ENCODE measurements at places on chromosomes 4 and X.

- no peak for DNase-seq
These were observed 150.1 kb upstream of the MAGEB2 start for GRCh38 chrX:30065226-30065625.

DNA sequence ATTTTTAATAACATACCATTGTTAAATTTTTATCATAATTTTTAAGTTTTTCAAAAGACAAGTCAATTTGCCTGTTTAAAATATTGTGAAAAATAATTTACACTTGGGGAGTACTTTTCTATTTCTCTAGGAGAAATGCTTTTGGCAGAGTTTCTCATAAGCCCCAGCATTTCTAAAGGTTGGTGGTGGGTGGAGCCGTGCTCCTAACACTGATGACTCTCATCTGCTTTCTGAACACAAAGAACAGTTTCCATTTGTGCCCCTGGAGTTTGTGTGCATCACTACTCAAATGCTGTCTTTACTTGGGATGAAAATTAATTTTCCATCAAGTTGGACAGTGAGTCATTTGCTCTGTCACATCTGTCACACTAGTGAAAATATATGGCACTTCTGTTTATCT lies 57.6 kb downstream of the TNIP2 start:
- no peak for DNase-seq

- DNase-seq, result no peak
These were observed 13.6 kb upstream of the BOD1L1 start for GRCh38 chr4:13641084-13641483.

DNA sequence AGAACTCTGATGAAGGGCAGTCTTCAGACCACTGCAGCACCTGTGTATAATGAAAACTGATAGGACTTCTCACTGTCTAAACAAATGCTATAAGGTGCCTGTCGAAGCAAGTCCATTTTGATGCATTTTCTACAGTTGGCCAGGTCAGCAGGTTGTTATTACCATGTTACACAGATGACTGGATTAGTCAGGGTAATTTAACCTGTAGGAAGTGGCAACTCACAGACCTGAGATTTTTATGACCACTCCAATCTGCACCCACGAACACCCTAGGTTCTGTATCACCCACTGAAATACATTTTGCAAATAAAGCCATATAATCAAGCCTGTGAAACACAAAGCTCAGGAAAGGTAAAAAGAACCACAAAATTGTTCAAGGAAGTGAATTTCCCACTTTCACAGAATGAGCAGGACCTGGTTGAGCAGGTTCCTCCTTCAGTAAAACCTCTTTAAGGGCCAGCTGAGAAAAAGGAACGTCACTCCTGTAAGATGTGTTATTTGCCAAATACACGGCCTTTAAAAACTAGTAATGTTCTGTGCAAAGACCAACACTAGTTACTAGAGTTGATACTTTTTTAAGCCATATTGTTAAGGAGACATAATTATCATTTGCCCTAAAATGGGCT lies 12.7 kb downstream of the MAML3 start:
- no peak for DNase-seq

DNA sequence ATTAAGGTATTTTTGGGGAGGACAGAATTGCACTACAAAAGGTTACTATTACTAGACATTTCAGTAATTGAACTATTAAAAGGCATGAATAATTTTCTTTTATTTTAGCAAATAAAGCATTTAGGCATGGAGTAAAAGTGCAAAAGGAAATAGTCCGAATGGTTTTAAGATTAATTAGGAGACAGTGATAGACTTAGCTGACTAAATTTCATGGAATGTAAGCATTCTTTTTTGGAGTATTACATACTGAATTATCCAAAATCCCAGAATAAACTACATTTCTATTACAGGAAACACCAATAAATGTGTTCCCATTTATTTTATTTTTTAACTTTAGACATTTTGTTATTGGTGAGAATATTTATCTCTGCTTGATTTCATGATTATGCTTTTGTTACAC lies 30.7 kb upstream of the MAP9 start:
- DNase-seq, result no peak

GRCh38 chrX:30577362-30577991 lies at the start of gene TASL:
TASL (minus strand) TSS chrX:30577766; CDS start chrX:30560355, 17,411 bp downstream.
- peak; percentile 88 for DNase-seq

GRCh38 chrX:100964362-100964761 lies 5.1 kb upstream of the ARL13A start:
- DNase-seq, result no peak

GRCh38 chr4:5626913-5627312 lies 81.4 kb downstream of the EVC2 start:
- no peak for DNase-seq

GRCh38 chrX:10665681-10666080 lies 45.3 kb upstream of the MID1 start:
- DNase-seq, result no peak

GRCh38 chrX:105725228-105725627 lies 97.1 kb upstream of the NRK start:
- no peak for DNase-seq

GRCh38 chrX:21590012-21590776 lies 67.9 kb downstream of the KLHL34 start:
- DNase-seq, result no peak

- no peak for DNase-seq
These were observed 61.3 kb upstream of the KDR start for GRCh38 chr4:55186700-55187099.

DNA sequence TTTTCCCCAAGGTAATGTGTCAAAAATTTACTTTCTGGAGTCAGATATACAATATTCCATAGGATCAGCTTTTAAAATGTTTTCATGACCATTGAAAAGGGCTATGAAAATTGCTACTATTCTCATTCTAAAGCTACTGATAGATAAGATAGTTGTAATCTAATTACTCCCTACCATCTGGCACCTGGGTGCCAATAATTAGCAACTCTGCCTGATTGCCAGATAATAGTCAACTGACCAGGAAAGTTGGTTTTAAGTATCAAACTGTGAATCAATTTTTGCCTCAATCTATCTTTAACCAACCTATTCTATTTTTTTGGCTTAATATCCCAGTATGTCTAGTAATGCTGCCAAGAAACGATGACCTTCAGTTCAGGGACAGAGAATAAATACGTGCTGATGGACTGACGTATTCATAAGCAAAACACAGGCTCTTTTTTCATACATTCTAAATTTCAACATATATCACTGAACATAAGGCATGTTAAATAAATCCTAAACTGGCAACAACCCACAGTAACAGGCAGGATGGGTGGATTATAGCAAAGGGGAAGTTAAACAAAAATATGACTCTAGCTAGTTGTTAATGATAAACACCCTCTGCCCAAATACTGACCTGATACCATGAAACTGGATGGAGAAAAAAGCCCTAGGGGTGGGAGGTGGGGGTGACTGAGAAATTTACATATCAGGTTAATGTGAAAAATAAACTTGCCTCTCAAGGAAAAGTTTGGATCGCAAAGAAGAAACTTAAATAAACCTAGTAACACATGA lies 18.2 kb downstream of the SH3RF1 start:
- DNase-seq, result no peak

DNA sequence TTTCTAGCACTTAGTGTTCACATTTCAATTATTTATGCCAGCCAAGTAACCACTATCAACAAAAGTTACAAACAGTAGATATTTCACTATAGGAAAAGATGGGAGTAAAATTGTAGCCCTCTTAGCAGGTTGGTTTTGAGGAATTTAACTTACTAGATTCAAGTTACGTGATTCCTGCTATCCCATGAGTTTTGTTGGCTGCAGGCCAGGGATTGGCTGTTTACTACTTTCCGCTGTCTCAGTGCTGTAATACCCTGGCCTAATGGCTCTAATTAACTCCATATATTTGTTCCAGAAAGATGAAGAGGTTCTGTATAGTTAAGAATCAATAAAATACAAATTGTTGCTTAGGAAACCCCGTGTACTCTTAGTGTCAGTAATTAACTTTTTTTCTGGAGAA lies 55.5 kb upstream of the MAGED1 start:
- no peak for DNase-seq

DNA sequence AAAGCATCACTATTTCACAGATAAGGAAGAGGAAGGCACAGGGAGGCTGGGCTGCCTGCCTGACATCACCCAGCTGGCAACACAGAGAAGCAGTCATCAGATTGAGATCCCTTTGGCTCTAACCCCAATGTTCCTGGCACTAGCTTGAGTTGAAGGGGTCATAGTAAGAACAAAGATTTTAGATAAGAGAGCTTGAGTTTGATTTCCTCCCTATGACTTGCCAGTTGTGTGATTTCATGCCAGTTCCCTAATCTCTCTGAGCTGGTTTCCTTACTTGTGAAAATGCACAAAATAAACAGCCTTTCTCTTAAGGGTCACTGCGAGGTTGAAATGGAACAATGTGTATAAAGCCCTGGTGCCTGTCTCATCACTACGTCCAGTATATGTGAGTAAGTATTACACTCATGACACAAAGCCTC lies 475.4 kb upstream of the HS3ST1 start:
- no peak for DNase-seq

DNA sequence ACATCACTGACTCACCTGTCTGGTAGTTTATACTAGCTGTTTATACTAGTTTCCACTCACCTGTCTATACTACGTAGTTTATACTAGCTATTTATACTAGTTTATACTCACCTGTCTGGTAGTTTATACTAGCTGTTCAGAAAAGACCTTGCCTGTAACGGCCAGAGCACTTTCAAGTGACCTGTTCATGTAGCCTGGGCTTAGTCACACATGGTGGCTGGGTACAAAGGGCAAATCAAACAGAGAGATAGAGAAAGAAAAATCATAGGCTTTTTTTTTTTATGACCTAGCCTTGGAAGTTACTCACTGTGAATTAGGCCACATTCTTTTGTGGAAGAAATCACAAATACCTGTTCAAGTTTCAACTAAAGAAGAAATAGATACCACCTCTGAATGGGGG lies 30.7 kb upstream of the SPANXN4 start:
- no peak for DNase-seq
